Hematopoietic multipotent progenitor cell treated with erythropoietin and hydrocortisone succinate and interleukin-3 and kit ligand, for 8 days (in vitro differentiated cells): ENCODE measurements at places on chromosomes 7 and 10.

DNA sequence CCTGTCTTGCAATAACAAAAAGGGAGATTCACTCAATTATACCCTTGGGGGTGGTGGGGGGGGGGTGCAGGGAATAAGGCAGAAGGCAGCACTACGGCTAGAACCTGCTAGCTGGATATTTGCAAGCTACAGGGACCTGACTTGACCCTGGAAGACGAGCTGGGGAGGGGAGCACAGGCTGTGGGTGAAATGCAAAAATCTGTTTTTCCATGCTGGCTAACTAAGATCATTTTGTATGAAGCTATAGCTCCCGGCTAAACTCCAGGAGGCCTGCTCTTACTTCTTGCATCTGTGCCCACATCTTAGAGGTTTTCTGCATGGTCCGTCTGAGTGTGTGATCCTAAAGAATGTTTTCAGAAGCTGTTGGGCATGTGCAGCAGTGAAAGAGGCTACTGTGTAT is 106.6 kb downstream of the EBLN1 start:
- no peak for DNase-seq

- no peak for DNase-seq
These were observed 168.9 kb downstream of the PKD1L1 start for GRCh38 chr7:47779341-47779771.

GRCh38 chr7:151860771-151861170 is 16.1 kb downstream of the PRKAG2 start:
- no peak for DNase-seq

DNA sequence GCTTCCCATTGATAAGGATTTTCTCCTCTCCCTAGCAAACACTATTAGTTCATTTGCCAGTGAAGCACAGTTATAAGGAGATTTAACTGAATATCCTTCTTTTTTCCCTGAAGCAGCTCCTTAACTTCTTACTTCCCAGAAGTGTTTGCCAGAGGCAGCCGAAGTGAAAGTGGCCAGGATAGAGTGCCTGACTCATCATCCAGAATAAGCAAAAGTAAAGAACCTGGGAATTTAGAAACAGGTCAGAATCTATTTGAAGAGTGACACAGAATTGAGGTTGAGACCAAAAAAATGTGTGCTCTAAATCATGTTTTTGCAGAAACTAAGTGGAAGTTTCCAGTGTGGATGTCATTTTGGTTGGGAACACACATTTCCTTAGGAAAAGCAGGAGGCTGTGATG is 249.6 kb upstream of the VWC2 start:
- no peak for DNase-seq

DNA sequence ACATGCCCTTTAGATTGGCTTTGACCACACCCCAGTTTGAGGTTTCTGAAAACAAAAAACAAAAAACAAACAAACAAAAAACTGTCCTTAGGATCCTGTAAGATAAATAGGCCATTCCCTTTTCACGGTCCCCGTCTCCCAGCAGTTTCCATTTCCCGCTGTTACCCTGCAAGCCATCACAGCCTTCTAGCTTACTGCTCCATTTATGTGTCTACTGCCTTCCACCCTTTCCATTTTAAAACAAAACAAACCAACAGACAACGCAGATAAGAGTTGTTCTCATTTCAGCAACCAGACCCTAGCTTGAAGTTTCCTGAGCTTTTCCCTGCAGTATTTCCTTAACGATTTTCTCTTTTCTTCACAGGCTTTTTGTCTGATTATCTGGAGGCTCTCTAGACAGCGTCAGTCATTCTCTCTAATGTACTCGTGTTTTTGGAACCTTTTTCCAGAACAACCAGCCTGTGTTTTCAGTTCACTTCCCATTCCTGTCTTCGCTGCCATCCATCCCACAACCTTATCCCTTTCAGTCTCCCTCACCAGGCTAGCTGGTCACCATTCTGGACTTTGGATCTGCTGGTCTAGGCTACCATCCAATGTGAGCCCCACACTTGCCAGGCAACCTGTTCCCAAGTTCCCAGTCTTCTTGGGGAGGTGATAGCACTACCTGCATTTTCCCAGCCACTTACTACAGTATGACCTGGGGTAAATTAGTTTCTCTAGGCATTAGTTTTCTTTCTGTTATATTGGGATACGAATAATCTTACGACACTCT is 317.3 kb upstream of the FZD1 start:
- no peak for DNase-seq

- no peak for DNase-seq
These were observed 55.8 kb downstream of the FIGNL1 start for GRCh38 chr7:50394315-50394714.

- DNase-seq = no peak
These were observed 85.9 kb downstream of the COBL start for GRCh38 chr7:51230723-51231122.

- DNase-seq = no peak
These were observed 1.8 kb downstream of the GPC2 start for GRCh38 chr7:100175296-100175935.

- DNase-seq = peak; percentile 51
These were observed 1.2 kb downstream of the TPK1 start for GRCh38 chr7:144834641-144835144.

- DNase-seq = no peak
These were observed 2.1 kb upstream of the MBL2 start for GRCh38 chr10:52774600-52775106.

DNA sequence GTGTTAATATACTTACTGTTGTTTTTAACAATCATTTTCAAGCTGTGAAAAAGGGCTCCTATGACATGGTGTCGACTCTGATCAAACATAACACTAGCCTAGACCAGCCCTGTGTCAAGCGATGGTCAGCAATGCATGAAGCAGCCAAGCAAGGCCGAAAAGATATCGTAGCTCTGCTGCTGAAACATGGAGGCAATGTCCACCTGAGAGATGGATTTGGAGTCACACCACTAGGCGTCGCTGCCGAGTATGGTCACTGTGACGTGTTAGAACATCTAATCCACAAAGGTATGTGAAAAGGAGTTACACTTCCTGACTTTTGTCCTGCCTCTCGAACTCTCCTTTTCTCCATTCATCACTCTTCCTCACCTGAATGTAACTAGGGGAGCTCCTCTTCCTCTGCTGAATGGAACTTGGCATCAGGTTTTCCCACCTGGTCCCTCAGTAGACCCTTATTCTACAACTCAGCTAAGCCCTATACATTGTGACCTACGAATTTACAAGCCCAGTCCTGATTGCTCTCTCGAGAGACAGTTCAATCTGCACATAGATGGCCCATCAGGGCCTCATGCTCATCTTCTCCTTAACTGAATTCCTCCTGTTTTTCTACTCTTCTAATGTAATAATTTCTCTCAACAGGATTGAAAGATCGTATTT is 23.0 kb downstream of the ASB15 start:
- peak; percentile 67 for DNase-seq

- no peak for DNase-seq
These were observed 4.0 kb upstream of the BRAF start for GRCh38 chr7:140928491-140929309.

- DNase-seq = no peak
These were observed 368.1 kb downstream of the RPS24 start for GRCh38 chr10:78401624-78402367.

GRCh38 chr7:10802526-10802925 is 171.1 kb upstream of the PHF14 start:
- no peak for DNase-seq

DNA sequence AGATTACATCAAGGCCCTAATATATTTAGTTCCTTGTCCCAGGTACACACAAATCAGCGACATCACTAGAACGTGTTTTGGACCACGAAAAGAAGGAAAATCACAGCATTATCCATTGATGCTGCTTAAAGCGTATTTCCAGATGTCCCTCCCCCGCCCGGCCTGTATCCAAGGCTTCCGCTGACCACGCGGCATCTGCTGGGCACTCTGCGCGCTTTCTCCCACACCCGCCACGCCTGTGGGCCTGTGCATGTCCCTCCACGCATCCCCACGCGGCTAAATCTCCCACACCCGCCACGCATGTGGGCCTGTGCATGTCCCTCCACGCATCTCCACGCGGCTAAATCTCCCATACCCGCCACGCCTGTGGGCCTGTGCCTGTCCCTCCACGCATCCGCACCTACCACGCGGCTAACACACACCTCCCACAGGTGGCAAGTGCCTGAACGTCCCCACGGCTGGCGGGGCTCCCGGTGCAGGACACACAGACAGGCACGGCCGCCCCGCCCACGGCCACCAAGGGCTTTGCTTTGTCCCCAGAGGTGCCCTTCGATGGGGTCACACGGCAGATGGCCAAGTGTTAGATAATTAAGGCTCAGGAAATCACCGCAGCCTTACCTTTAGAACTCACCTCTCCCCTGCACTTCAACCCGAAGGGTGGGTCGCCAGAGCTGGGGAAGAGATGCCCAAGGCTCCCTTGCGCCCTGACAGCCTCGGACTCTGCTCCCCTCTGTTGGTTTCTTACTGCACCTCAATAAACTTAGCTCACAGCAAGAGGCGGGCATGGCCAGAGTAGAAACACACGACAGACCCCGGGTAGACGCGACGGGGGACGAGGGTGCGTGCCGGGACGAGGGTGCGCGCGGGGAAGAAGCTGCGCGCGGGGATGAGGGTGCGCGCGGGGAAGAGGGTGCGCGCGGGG is 49.5 kb downstream of the DIP2C start:
- no peak for DNase-seq

DNA sequence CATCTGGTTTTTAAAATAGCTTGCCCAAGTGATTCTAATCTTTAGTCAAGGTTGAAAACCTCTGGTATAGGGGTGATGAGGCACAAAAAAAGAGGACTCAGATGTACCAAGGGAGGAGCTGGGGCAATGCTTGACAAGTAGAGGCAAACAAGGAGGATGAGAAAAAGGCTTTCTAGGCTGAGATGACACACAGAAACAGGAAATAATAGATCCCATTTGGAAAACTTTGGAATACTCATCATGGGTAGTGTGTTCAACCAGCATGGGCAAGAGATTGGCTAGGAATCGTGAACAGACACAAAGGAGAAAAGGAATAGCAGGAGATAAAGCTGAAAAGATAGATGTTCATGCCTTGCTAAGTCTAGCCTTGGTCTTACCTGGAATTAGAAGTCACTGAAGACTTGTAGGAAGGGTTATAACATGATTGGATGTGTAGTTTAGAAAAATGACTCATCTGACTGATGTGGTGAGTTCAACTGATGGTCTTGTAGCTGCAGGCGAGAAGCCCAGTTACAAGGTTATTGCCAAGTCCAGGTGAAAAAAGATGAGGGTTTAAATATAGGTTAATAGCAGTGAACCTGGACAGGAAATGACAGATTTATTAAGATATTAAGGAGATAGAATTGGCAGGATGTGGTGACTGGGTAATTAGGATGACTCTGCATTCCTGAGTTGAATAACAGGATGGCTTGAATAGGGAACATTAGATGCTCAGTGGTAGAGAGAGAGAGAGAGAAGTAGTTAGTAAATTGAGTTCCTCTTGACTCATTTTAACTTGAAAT is 214.0 kb upstream of the LRGUK start:
- no peak for DNase-seq

DNA sequence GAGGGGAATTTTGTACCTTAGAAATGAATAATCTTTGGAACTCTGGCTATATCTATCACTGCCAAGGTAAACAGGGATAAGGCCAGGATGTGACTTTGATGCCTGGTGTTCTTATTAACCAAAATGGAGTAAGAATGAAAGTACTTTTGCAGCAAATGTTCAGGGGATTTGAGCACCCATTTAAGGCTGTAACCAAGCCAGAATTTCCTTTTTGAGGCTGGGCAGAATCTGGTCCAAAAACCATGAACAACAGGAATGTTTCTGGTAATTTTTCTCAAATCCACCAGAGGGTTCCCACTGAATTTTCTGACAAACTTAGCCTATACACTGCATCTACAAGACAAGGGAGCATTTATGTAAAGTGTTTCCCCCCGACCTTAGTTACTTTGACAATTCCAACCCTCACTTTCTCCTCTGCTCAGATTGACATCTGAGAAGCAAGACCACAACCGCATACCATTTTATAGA is 120.6 kb downstream of the BAMBI start:
- DNase-seq = no peak

DNA sequence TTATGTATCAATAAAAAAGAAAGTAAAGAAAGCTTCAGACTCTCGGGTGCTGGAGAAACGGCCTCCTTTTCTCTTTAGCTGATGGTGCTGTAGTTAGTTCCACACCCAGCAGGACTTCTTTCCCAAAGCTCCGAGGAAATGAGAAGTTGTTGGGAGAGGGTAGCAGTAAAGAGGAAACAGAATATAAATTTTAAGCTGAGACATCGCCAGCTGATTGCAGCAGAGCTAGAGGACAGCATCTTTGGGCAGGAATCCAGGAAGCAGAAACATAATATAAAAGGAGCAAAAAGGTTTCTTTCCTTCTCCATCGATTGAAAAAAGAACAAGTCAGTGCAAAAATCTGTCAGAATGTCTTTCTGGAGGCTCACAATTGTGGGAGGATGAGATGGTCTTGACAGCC is 616.9 kb upstream of the FOXK1 start:
- no peak for DNase-seq

DNA sequence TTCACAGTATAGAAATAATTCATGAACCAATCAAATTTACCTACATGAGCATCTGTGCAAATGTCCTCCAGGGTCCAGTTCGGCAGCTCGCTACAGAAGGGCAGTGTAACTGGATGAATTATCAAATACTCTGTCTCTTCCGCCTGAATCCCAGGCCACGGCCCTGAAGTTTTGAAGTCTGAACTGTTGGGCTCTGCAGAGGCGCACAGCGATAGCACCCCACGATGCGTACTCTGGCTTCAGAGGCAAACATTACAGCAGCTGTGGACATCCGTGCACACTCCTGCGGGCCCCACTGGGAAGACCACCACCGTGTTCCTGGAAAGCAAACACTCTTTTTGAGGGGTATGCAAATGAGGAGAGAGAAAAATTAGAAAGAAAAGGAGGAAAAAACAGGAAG is 259.8 kb upstream of the TCERG1L start:
- DNase-seq = no peak

GRCh38 chr7:17516771-17517170 is 218.3 kb downstream of the AHR start:
- no peak for DNase-seq

GRCh38 chr7:137829337-137829992 is 17.3 kb downstream of the DGKI start:
- no peak for DNase-seq

DNA sequence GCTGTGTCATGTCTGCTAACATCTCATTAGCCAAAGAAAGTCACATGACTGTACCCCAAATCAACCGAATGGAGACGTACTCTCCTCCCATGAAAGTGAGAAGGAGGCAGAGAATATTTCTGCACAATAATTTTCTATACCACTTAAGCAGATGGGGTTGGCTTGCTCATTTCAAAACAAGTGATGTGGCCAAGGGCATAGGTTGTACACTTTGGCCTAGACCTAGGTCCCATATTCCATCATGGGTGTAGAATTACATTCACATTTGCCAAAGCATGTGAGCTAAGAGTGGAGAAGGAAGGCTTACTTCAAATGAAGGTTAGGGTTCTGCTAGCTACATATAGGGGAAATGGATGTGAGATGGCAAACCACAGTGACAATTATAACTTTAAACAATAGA is 83.0 kb downstream of the ZNF365 start:
- DNase-seq = no peak

DNA sequence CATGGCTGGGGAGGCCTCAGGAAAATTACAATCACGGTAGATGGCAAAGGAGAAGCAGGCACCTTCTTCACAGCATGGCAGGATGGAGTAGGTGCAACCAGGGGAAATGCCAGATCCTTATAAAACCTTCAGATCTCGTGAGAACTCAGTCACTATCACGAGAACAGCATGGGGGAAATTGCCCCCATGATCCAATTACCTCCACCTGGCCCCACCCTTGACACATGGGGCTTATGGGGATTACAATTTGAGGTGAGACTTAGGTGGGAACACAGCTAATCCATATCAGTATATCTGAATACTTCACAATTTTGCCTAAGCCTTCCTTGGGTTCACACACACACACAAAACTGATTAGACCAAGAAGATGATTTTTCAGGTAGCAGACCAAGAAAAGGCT is 145.1 kb upstream of the COL1A2 start:
- no peak for DNase-seq

- DNase-seq = no peak
These were observed 55.9 kb downstream of the DIP2C start for GRCh38 chr10:633279-634245.
